ENCODE measurements at places on chromosomes 7 and 10.

GRCh38 chr7:139111811-139112301 is 2.3 kb upstream of the ZC3HAV1 start:
- DNase-seq = no peak

- DNase-seq = no peak
These were observed 12.2 kb downstream of the PDZD8 start for GRCh38 chr10:117363028-117363427.

- no peak for DNase-seq
These were observed 44.8 kb downstream of the CLIP2 start for GRCh38 chr7:74334030-74334429.

DNA sequence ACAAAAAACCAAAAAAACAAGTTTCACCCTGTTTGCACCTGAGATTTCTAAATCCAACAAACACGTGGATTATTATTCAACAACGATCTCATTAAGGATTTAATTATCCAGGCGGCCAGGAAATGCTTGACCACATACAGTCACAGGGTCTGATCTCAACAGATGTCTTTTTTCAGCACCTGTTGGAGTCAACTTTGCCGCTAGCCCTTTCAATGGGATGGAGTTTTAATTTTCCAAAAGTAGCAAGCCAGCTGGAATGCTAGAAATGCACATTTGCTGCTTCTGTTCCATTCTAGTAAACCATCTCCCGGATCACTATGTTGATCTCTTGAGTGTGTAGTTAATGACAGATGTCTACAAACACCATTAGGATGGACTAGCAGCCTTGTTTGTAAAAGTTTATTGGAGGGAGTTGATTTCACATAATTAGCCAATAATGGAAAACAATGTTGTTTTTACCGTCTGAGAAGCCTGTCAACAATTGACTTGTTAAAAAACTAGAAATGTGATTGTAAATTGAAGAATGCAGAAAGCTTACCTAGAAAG is 64.2 kb upstream of the DKK1 start:
- DNase-seq = no peak

DNA sequence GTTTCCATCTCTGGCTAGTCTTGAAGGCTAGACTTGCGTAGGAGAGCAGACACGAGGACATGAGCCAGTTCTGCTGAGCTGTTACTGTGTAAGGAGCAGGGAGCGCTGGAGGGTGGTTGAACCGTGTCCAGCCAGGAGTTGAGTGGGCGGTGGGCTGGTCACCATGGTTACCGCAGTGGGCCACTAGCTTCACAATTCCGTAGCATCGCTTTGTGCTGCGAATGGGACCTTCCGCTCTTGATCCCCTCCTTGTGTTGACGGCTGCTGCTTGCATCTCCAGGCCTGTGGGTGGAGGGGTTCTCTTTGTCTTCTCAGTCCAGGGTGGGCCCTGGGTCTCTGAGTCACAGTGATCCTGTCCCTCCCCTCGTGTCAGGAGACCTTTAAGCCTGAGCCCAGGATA is 49.4 kb upstream of the OCM start:
- no peak for DNase-seq

GRCh38 chr10:91593834-91594233 is 39.0 kb downstream of the PPP1R3C start:
- no peak for DNase-seq

DNA sequence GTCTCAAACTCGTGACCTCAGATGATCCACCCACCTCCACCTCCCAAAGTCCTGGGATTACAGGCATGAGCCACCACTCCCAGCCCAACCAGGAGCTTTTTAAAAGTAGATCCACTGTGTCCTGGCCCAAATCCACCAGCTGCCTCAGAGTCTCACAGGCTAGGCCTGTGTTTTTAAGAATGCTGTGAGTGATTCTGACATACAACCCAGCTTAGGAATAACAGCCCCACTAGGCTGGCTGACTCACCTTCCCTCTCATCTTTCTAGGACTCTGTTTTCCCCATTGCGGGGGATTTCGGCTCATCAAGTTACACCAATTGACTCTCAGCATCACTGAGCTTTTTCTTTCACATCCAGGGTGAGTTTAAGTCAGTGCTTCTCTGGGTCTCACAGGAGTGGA is 207.6 kb downstream of the SKIDA1 start:
- no peak for DNase-seq

DNA sequence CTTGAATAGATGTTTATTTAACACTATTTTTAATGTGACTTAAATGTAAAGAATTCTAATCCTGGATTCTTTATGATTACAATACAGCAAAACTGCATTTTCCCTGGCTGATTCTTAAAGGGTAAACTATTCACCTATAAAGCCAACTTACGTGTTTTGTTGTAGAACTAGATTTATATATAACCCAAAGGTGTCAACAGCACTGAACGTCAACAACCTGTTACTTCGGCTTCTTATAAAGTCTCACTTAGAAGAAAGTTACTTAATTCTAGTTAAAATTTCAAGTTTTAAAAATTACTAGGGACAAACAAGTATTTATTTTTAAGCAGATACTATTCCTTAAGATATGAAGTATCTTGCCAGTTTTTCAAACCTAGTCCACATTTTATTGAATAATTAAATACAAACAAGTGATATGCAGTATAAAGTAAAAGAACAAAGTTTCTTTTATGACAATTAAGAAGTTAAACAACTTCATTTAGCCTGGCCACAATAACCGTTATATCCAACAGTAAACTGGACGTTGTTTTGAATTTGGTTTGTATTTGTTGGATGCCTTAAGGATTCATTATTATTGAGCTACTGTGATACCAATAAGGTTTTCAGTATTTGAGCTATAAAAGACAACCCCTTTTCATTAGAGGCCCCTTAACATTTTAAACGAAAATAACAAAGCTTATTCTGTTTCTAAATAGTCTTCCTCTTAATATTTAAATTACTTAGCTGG is 83.1 kb downstream of the SNX10 start:
- no peak for DNase-seq

GRCh38 chr7:132613737-132614136 is 37.5 kb upstream of the PLXNA4 start:
- no peak for DNase-seq

GRCh38 chr10:42999385-43000020 is 77.4 kb upstream of the RET start:
- DNase-seq = no peak

GRCh38 chr7:102072636-102073209 is 213.9 kb upstream of the SH2B2 start:
- no peak for DNase-seq

DNA sequence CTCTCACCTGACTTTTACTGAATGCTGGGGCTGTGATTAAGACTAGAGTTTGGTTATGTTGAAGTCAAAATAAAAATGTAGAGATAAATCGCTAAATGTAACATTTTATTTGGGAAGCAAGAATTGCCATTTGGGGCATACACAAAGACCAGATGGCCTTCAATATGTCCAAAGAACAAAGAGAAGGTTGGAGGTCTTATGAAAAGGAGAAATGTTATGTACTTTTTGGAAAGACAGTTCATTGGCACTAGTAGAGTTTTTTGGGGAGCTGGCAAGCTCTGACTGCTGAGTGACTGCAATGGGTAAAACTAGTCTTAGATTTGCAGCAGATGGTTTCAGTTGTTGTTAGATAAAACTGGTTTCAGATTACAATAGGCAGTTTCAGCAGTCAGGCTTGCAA is 35.6 kb upstream of the GALNT17 start:
- DNase-seq = no peak

- no peak for DNase-seq
These were observed 167.0 kb downstream of the SNX13 start for GRCh38 chr7:17773289-17773626.

DNA sequence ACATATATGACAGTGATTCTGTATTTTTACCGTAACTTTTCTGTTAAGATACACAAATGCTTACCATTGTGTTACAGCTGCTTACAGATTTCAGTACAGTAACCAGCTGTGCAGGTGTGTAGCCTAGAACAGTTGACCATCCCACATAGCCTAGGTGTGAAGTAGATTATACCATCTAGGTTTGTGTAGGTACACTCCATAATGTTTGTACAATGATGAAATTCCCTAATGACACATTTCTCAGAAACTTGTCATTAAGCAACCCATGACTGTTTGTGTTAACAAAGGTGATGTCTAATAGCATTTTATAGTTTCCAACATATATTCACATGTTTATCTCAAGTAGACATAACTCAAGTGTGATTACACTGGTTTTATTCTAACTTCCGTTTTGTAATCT is 218.5 kb downstream of the PLXDC2 start:
- no peak for DNase-seq

DNA sequence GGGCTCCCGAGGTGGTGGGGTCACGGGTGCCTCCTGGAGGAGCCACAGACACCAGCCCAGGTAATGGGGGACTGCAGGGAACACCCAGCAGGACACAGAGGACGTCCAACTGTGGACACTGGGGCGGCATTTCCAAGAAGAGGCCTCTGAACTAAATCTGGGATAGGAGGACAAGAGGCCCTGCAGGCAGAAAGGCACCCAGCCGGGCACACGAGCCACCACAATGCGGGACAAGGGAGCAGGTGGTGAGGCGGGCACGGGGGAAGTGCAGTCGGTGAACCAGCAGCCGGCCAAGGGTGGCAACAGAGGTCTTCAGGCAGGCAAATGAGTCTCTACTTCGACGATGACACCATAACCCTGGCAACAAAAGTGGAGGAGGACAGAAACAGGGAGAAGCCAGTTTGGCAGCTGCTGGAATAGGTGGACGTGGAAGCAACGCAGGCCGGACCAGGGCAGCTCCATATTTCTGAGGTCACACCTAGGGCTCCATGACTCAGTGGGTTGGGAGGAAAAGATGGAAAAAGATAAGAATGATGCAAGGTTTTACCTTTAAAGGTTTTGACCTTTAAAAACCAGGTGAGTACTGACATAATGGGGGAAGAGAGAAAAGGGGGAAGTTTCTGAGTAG is 26.1 kb upstream of the GALNTL5 start:
- no peak for DNase-seq

- DNase-seq = no peak
These were observed 117.7 kb downstream of the CCNY start for GRCh38 chr10:35453855-35454532.

DNA sequence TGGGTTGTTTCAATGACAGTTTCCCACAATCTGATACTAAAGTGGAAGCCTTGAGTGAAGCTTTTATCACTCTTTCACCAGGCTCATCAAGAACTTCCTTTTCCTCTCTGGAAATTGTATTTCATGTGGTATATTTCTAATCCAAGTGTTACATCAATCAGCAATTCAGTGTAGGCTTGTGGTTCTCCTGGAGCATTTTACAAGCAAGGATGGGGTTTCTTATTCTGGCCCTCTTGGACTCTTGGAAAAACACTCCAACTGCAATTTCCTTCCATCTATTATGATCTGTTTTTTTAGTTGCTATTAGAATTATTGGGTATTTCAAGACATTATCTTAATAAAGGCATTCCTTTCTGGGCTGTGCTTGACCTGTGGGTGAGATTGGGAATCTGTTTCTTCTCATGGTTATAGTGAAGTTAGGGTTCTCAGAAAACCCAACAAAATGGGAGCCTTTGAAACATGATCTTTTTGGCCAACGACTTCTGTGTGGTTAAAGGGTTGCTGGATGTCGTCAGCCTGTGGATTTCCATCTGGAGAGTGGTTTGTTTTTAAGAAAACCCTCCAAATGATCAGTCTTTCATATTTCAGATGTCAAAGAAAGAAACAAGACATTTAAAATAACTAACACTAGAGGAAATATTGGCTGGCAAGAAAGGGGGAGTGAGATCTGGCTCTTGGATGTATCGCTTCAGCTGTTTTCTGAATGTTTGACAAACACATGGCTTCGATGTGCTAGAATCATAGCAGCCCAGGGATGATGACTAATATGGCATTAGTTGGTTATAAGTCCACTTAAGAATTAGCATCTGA is 540.2 kb downstream of the LRMDA start:
- peak; percentile 56 for DNase-seq

DNA sequence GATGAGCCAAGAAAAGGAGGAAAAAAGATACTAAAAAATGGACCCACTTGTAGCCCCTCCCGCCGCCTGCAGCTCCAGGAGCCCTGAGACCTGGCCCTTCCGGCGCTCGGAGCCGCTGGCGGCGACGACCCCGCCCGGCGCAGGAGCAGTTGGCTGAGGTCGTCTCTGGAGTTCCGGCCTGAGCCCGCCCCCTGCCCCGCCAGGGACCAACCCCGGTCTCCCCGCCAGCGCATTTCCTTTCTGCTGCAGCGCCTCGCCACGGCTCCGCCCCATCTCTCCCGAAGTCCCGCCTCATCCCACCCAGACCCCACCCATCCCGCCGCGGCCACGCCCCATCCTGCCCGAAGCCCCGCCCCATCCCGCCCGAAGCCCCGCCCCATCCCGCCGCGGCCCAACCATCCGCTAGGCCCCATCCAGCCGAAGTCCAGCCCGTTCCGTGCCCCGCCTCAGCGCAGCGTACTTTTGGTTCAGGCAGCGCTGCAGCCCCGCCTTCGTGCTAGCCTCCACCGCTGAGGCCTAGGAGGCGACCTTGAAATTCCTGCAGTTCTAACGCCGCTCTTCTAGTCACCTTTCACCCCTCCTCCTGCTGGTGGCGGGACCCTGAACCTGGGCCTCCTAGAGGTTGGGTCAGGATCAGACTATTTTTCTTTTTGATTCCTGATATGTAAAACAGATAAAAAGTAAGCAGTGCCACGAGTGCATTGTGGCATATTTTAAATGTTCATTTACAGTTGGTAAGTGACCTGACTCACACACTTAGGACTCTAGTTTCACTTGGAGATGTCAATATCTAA is at the start of gene STN1:
TSS of gene STN1 (minus strand) at position 132 of the 794 bp plus-strand sequence. CDS start 590 bp downstream, outside the sequence.
- DNase-seq = peak; percentile 85

Data from right renal pelvis (tissue), 4 donors.